ENCODE measurements at places on chromosomes 7 and 10.
A peak's percentile ranks its signal among the peaks of the same experiment; 100 is the strongest.

GRCh38 chr7:2802101-2802500 lies 42.0 kb downstream of the GNA12 start:
- DNase-seq, result no peak

DNA sequence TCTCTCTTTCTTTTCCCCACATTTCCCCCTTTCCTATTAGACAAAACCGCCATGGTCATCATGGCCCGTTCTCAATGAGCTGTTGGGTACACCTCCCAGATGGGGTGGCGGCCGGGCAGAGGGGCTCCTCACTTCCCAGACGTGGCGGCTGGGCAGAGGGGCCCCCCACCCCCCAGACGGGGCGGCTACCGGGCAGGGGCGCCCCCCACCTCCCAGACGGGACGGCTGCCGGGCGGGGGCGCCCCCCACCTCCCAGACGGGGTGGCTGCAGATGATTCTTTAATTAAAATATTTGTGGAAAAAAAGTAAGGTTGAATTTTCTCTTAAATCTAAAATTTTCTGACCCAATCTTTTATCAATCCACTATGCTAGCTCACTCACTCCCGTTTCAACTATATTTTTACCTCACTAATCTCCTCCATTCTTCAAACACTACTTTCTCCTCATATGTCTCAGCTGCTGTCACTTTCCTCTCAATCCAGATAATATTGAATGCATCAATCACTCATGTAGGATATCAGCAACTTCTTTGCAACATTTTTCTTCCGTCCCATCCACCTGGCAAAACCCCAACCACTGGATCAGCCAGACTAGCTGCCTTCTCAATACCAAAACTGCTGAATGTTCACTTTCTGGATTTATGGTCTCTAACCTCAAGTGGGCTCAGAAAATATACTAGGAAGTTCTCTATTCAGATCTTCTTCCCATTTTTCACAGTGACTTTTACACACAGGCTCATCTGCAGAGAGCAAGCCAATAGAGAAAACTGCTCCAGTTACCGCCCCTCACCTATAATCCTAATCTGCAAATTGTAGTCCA lies 81.1 kb upstream of the TRIM24 start:
- DNase-seq, result no peak

DNA sequence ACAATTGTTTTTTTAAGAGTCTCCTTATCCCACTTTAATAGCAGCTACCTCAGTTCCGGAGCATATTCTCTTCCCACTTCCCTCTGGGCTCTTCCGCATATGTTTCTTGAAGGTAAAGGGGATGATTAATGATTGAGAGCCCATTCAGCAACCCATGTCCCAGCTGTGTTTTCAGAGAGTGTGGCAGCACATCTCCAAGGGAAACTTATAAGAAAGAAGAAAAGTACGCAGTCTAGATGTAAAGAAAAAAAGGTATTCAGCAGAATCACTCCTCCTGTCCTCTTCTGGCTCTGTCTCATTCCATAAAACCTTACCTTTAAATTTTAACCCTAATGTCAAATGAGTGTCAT lies 9.7 kb upstream of the ANKRD7 start:
- no peak for DNase-seq

- no peak for DNase-seq
Measured at GRCh38 chr7:22357311-22358175, 589 bp upstream of the RAPGEF5 start.

GRCh38 chr7:79118143-79118542 lies 335.3 kb downstream of the MAGI2 start:
- DNase-seq, result no peak

DNA sequence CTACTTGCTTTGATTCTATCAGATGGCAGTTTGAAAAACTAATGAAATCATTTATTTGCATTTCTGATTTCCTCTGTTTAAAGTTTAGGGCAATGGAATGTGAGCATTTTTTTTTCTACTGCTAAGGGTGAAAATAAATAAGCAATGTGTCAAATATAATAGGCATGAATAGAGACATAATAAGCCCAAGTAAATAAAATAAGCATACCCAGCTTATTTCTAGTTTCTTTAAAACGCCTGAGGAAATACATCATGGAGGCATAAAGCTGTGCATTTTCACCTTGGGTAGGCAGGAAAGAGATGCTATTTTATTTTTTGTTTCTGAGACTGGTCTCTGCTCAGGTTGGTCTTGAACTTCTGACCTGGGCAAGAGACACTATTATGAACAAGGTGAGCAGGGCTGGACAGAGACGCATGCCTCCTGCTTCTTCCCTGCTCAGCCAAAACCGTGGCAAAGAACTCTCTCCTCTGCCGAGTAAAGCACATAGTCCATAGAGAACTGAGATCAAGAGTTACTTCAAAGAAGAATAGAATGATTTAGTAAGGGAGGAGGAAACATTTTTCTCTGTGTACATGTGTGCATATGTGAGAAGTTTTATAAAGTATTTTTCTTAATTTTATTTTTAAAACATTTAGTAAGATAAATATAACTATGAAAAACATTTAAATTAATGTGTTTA lies 138.1 kb downstream of the GNAI1 start:
- DNase-seq, result no peak

DNA sequence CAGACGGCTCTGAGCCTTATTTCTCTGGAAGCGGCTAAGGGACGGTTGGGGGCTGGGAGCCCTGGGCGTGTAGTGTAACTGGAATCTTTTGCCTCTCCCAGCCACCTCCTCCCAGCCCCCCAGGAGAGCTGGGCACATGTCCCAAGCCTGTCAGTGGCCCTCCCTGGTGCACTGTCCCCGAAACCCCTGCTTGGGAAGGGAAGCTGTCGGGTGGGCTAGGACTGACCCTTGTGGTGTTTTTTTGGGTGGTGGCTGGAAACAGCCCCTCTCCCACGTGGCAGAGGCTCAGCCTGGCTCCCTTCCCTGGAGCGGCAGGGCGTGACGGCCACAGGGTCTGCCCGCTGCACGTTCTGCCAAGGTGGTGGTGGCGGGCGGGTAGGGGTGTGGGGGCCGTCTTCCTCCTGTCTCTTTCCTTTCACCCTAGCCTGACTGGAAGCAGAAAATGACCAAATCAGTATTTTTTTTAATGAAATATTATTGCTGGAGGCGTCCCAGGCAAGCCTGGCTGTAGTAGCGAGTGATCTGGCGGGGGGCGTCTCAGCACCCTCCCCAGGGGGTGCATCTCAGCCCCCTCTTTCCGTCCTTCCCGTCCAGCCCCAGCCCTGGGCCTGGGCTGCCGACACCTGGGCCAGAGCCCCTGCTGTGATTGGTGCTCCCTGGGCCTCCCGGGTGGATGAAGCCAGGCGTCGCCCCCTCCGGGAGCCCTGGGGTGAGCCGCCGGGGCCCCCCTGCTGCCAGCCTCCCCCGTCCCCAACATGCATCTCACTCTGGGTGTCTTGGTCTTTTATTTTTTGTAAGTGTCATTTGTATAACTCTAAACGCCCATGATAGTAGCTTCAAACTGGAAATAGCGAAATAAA lies 175.5 kb downstream of the RNF216 start:
- no peak for DNase-seq

- no peak for DNase-seq
Measured at GRCh38 chr10:110756876-110757275, 112.7 kb downstream of the RBM20 start.

DNA sequence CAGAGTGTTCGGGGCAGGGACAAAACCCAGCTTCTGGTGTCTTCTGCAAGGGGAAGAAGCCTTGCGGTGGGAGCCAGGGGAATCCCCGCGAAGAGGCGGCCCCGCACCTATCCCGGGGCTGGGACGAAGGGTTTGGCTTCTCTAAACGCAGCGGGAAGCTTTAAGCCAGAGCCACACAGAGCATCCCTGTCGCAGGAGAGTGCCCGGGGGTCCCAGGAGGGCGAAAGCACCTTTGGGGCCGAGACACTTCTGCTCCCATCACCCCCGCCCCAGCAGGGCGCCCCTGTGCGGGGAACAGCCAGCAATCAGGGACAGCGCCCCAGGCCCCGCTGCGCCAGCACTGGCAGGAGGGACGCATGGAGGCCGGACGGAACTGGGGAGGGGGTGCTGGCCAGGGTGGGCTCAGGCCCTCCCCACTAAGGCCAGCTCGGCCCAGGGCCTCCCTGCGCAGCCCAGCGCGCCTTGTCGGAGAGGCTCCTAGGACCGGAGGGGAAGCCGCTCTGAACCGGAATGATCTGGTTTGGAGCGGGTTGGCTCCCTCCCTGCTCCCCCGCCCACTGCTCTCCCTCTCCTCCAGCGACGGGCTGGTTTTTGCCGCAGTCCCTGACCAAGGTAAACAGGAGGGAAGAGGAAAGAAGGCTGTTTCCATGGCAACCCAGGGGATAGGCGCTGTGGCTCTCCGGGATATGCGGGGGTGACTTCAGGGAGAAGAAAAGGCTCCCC lies 63.9 kb downstream of the TMEM209 start:
- peak; percentile 53 for DNase-seq

DNA sequence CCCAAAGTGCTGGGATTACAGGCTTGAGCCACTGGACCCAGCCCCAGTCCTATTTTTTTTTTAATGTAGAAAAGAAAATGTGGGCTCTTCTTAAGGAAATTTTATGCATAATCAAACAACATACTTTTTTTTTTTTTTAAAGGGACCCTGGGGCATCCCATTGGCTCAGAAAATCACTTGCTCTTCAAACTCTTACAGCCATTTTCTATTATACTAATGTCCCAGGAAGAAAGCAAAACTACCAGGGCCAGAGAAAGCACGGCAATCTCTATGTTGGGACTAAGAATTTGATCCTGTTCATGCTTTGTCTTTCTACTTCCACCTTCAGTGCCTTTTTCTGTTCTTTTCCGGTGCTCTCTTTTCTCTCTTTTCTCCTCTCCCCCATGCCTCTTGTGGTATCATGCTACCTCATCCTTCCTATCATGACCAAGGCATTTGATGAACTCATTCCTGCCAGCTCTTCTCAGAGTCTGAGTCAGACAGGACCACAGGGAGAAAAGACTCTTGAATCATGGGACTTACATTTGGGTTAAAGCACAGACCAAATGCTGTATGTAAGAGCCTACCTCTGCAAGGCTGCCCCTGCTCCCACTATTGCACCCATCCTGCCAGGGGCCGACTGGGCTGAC lies 76.4 kb upstream of the CCNY start:
- DNase-seq, result no peak

DNA sequence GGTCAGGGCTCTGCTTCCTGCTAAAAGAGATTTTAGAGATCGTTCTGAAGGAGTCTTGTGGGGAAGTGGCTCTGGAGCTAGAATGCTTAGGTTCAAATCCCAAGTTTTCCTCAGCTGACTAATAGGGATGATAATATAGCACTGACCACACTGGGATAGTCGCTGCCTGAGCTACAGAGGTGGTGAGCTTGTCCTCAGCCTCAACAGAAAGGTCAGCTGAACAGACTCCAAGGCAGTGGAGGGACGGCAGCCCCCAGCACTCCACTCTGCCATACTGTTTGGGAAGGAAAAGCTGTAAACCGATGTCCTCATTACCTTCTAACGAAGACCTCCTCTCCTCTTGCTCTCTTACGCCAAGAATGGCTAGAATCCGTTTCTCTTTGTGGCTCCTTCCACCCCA lies 36.2 kb downstream of the KAT6B start:
- DNase-seq, result no peak

- DNase-seq, result peak; percentile 23
Measured at GRCh38 chr7:108455998-108456677, at the start of gene NRCAM. NRCAM (minus strand) TSS chr7:108456436; CDS start chr7:108240064, 216,372 bp downstream.

- DNase-seq, result no peak
Measured at GRCh38 chr10:125102821-125103220, 57.5 kb downstream of the CTBP2 start.

DNA sequence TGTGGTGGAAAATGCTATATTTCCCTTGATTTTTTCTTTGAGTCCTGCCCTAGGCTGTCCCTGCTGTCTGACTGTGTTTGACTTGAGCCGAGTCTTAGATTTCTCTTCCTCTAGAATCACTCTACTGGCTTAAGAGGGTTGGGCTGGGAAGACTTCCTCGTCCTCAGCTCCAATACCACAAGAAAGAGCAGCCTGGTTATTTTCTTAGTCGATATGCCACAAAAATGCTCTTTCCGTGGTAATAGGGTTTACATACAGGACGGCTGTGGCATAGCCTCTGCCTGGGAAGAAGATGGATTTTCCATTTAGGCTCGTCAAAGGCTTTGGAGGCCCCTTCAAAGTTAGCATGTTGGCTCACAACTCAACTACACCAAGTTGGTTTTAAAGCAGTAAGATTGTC lies 212.0 kb upstream of the IGFBP3 start:
- DNase-seq, result no peak
